ENCODE measurements at places on chromosomes 3 and 15.
A peak's percentile ranks its signal among the peaks of the same experiment; 100 is the strongest.

DNA sequence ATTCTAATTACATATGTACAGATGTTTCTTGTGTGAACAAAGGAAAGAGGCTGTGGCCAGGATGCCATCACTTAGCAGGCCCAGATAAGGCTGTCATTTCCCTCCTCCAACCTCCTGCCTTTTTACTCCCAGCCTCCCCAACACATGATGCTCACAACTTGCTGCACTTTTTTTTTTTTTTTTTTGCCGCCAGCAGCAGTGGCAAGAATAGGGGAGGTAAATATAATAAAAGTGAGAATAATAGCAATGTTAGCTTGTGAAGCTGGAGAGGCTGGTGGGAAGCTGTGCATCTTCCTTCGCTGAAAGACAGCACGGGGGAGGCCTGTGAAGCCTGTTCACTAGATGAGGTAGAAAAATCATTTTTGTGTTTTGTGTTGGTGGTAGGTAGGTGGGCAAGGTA, 42.5 kb upstream of the MYO5C start:
- DNase-seq = no peak

- DNase-seq = no peak
Measured at GRCh38 chr15:28990390-28990789, 104.6 kb downstream of the APBA2 start.

- DNase-seq = no peak
Measured at GRCh38 chr15:98866511-98866910, 141.1 kb downstream of the PGPEP1L start.

GRCh38 chr15:36880224-36880912, 220.0 kb downstream of the MEIS2 start:
- peak; percentile 42 for DNase-seq

- DNase-seq = no peak
Measured at GRCh38 chr15:84616235-84616634, 15.4 kb downstream of the ZSCAN2 start.

DNA sequence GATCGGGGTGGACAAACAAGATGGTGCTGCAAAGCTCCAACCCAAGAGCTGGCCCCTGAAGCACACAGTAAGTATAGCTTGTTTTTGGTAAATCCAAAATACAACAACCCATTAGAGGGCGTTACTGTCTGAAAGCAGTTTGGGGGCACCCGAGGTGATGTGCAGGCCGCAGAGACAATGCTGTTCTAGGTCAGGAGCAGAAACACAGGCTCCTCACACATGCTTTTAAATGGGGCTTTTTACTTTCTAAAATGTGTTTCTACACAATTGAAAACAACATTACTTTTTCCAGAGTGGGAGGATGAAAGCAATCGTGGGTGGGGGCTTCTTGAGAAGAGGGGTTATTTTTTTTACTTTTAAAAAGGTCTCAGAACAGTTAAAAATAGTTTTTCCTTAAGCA, 1029.3 kb upstream of the CFAP20DC start:
- no peak for DNase-seq

DNA sequence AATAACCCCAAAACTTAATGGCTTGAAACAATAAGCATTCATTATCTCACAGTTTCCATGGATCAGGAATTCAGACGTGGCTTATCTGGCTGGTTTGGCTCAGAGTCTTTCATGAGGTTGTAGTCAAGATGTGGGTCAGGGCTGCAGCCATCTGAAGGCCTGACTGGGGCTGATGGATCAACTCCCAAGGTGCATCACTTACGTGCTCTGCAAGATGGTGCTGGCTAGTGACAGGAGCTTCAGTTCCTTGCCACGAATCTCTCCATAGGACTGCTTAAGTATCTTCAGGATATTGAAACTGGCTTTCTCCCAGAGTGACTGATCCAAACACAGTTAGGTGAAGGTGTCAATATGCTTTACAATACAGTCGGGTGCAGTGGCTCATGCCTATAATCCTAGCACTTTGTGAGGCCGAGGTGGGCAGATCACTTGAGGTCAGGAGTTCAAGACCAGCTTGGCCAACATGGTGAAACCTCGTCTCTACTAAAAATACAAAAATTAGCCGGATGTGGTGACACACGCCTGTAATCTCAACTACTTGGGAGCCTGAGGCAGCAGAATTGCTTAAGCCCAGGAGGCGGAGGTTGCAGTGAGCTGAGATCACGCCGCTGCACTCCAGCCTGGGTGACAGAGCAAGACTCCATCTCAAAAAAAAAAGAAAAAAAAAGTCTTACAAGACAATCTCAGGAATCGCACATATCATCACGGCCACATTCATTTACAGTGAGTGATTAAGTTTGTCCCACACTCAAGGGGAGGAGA, 28.5 kb upstream of the PTPRG start:
- no peak for DNase-seq

All from psoas muscle (tissue), 8 donors.